ENCODE measurements at places on chromosomes 5 and 9.
A peak's percentile ranks its signal among the peaks of the same experiment; 100 is the strongest.

DNA sequence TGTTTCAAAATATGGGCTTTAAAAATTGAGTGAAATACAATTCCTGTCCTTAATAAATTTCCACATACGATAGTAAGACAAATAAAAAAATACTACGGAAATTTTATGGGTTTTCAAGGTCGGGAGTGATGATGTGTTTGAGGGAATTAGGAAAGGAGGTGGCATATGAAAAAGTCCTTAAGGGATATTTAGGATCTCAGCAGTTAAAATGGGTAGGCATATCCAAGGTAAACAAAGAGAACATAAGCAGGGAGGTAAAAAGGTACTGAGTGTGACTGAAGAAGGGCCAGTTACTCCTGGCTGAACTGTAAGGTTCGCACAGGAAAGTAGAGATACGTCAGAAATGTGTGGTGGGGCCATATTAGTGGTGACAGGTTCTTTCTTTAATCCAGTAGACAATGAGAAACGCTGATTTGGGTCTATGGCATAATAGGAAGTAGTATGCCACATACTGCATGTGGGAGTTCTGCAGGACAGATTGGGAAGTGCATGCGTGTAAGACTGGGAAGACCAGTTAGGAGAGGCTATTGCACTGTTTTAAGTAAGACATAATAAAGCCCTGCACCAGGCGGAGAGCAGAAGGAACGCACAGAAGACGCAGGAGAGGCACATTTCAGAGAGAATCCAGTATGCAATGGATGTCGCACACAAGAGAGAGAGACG is 937 bp upstream of the HMGCR start:
- peak; percentile 67 for DNase-seq

- DNase-seq = no peak
Measured at GRCh38 chr9:132986114-132986513, 7.6 kb downstream of the GFI1B start.

DNA sequence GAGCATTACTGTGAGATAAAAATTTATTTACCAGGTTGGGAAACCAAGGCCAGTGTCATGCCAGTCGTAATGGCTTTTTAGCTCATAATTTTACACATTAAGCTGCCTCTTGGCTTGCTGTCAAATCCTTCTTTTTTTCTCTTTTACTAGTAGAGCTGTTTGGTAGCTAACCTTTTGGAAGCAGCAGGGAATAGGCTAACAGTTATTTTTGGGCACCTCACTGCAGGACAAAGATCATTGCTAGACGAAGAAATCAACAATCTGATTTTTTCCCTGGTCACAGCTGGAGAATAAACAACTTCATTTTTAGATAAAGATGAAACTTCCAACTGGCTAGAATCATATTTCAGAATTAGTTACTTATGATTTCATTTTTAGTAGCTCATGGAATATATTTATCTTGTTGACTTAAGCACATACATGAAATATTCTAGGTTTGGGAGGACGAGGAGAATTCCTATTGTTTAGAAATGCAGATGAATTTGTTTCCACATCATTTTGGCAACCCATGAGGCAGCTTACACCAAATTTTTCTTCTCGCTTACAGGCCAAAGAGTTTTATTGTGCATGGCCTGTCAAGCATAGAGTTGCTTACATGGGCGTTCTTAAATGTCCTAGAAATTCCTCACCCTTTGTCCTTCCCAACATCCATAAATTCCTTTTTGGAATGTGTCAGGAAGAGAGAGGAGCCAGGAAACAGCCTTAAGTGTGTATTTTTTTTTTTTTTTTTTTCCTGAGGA is 19.6 kb downstream of the TNC start:
- no peak for DNase-seq

GRCh38 chr9:137530331-137530730 is 19.9 kb downstream of the PNPLA7 start:
- no peak for DNase-seq

GRCh38 chr5:35618304-35618636 is 607 bp downstream of the SPEF2 start:
- DNase-seq = no peak

DNA sequence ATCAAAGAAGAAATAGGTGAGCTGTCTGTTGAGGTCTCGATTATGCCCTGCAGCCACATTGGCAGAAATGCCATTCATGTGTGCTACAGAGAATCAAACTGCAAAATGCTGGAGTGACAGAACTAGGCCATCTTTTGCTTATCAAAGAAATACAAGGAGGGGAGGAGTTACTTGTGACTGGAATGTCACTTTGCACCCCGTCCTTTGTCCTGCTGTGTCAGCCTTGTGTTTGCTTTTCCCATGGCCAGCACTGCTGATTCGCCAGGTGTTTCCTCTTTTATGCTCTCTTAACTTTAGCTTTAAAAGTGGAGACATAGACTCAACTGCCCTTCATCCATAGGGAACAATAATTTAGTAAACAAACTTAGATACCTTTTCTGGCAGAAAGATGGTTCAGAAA is 54.3 kb downstream of the SLC46A2 start:
- DNase-seq = no peak

DNA sequence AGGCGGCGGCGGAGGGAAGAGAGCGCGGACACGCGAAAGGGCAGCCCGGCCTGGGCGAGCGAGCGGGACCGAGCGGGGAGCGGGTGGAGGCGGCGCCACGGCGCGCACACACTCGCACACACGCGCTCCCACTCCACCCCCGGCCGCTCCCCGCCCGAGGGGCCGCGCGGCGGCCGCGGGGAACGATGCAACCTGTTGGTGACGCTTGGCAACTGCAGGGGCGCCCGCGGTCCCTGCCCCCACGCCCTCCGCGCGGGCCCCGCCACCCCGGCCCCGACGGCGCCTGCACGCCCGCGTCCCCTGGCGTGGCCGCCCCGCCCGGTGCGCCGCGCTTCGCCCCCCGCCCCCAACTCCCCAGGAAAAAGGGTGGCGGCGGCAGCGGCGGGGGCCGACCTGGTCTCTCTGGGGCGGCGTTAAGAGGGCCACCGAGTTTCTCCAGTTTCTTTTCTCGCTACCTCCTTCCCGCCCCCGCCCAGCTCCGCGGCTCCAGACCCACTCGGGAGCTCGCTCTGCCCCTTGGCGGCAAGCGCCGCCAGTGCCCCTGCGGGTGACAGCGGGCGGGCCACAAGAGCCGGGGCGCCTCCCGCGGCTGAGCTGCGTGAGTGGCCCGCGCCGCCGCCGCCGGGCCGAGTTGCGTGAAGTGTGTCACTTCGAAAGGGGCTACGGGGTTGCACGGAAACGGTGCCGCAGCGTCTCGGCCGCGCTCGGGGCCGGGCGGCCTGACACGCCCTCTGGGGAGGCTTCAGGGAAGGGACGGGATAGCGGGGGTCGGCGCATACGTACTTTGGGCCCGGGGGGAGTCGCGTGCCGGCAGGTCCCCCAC is at the start of gene NR3C1:
TSS of gene NR3C1 (minus strand) at position 94 of the 823 bp plus-strand sequence. CDS start 2,847 bp downstream, outside the sequence.
- DNase-seq = peak; percentile 96

- DNase-seq = no peak
Measured at GRCh38 chr5:34847552-34847951, 8.6 kb downstream of the TTC23L start.

GRCh38 chr9:18188971-18189370 is 285.0 kb upstream of the ADAMTSL1 start:
- no peak for DNase-seq

DNA sequence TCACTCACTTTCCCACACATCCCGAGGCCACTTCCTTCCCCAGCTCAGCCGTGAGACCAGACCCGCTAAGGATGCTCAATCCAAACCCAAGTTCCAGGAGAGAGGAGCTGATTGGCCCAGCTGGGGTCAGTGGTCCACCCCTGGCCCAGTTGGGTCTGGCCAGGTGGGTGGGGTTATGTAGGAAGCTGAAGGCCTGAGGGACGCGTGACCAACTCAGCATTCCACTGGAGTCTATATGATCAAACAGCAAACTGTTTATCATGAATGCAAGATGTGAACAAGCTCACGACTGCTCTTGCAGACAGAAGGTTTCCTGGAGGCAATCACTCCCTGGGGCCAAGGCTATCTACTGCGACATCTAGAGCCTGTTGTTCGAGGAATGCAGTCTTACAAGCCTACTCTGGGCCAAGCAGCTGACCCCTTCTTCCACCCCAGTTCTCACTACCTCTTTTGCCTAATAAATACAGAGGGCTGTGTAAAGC is 4.9 kb upstream of the RAPGEF1 start:
- no peak for DNase-seq

- DNase-seq = no peak
Measured at GRCh38 chr9:116223926-116224325, 70.3 kb downstream of the PAPPA start.

GRCh38 chr9:133403766-133404453 is 13.9 kb downstream of the REXO4 start:
- no peak for DNase-seq

DNA sequence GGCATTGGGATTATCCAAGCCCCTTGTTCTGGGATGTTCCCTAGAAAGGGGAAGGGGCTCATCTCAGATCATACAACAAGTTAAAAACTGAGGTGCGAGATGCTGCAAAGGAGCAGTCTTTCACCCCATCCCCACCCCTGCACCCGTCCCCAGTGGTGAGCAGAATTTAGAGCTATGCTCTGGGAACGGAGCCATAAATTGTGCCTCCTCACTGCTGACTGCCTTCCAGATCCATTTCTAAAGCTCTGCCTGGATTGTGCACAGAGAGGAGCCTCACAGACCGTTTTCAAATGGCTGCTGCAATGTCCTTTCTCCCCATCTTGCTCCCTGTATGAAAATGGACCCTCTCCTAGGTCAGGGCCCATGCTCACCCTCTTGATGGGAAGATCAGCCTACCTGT is 8.3 kb downstream of the SLC25A48 start:
- DNase-seq = no peak

DNA sequence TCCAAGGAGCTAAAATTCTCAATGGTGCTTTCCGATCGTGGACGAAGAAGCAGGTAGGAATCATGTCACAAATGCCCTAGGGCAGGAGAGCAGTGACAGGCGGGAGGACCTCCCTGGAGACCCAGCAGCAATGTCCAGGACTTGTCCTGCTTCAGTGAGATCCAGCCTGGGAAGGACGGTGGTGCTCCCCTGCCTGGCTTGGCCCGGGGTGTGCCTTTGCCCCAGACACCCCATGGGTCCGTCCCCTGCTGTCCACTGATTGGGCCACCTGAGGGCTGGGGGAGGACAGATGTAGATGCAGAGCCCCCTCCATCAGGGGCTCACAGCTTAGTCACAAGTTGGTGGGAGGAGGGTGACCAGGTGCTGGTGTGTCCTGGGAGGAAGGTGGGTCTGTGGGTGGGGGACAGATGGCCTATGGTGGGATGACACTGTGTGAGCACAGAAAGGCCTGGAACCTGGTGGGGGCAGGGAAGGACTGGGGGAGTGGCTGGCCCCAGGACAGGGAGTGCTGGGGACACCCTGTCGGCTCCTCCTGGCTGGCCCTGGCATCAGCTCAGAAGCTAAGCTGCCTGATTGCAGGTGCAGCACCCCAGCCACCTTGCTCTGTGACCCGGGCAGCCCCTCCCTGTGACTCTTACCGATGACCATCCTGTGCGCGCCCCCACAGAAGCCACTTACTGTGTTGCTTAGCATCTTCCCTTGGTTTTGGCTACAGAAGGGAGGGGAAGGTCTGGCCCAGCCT is 82.0 kb downstream of the PHF2 start:
- peak; percentile 45 for DNase-seq

- DNase-seq = peak; percentile 61
Measured at GRCh38 chr5:10627160-10627701, 63.4 kb downstream of the ANKRD33B start.

- DNase-seq = no peak
Measured at GRCh38 chr9:23538461-23539003, 287.5 kb downstream of the ELAVL2 start.

GRCh38 chr5:167642779-167643517 is 648.5 kb upstream of the WWC1 start:
- no peak for DNase-seq

DNA sequence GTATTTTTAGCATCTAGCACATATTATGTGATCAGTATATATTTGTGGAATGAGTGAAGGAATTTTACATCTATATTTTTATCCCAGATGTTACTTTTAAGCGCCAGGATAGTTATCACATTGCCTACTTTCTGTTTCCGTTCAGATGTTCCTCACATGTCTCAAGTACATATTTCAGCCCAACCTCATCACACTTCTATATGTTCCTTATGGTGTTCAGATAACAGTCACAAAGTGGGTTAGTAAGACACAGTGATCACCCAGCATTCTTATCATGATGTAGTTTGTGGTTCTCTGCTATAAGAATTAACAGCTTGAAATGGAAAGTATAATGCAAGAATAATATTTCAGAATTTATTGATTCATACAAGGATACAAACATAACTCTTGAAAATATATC is 170.0 kb upstream of the RASA1 start:
- DNase-seq = no peak

- peak; percentile 89 for DNase-seq
Measured at GRCh38 chr5:93600409-93601070, 17.5 kb downstream of the NR2F1 start.

DNA sequence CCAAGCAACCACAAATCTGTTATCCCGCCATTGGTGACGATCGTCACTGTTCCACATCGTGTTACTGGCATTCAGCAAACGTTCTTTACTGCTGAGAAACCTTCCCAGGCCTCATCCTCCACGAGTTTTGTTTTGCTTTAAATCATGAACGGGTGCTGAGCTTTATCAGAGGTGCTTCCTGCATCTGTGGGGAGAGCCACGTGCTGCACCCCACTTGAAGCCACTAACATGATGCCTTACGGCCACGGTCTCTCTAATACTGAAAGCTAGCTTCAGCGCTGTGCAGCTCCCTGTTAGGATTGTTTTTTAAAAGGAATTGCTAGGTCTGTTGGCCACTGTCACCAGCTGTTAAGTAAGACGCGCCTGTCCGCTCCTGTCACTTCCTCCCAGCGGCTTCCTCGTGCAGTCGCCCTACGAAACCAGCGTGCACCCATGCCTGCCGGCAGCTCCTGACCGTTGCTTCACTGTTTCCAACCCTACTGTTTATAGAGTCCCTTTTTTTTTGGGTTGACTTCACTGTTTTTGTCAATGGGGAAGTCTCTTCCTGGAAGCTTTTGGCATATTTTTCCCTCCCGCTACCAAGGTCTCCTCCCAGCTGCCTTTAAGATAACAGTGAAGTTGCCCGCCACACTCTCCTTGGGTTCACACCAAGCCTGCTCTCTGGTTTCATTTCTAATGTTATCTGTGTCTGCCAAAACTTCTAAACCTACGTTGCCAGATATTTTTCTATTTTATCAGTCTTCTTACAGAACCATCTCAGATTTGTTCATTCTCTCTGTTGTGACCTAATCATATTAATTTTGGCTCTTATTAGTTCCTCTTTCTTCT is 20.3 kb downstream of the LPCAT1 start:
- DNase-seq = no peak

DNA sequence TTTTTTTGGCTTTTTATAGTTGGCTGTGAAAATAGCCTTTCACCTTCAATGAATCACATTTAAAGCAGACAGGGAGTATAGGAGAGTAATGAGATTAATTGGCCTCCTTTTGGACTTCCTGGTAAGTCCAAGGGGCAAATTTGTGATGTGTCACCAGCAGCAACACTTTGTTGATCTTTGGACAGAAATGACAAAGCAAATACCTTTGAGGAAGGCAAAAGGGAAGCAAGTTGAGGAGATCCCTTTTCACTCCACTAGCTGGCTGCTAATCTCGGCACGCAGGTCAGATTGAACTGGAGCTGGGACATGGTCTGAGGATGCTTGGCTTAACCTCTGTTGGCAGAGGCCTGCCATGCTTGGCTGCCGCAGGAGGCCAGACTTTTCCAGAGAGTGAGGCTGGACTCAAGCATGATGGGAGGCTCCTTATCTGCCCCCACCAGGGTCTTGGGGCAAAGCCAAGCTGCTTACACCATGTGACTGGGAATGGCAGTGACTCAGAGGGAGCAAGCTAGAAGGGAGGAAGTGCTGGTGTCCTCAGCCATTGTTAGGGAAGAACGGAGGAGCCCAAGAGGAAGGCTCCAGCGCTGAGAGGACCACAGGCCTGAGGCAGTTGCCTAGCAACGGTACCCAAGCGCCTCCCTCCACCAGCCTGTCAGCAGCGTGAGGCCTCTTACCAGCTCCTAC is 174.5 kb upstream of the MAP1B start:
- DNase-seq = no peak

Measured in kidney (tissue), 22 donors.